ENCODE measurements at places on chromosomes 13 and 19.
A peak's percentile ranks its signal among the peaks of the same experiment; 100 is the strongest.

GRCh38 chr19:55467236-55468053, 2.9 kb upstream of the C19orf85 start:
- DNase-seq = peak; percentile 83

DNA sequence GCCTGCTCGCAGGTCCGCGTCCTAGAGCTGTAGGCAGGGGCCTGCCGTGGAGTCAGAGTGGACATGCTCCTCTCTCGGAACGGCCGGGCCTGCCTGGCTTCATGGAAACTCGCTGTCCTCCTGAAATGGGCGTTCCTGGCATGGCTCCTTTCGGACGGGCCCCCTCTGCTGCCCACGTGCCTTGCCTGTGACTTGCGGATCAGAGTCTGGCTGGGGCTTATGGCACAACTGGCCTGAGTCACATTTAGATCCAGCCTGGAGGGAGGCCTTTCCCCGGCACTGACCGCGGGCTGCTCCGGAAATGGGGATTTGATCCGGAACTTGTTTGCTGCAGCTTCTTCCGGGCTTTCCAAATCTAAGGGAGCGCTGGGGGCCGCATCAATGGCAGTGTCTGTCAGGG, 28.1 kb downstream of the THSD1 start:
- no peak for DNase-seq

DNA sequence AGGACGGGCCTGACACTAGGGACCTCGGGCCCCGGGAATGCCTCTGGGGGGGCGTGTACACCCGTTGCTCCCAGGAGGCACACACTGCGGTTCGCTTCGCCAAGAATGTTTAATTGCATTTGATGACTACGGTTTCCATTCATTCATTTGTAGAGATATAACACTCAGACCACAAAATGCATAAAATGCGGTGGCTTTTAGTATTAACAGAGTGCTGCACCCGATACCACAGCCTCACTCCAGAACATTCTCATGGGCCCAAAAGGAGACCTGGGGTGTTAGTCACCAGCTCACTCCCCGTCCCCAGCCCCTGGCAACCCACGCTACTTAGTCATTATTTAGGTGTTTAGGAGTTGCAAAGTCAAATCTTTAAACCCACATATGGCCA, 21.8 kb downstream of the HCN2 start:
- no peak for DNase-seq

DNA sequence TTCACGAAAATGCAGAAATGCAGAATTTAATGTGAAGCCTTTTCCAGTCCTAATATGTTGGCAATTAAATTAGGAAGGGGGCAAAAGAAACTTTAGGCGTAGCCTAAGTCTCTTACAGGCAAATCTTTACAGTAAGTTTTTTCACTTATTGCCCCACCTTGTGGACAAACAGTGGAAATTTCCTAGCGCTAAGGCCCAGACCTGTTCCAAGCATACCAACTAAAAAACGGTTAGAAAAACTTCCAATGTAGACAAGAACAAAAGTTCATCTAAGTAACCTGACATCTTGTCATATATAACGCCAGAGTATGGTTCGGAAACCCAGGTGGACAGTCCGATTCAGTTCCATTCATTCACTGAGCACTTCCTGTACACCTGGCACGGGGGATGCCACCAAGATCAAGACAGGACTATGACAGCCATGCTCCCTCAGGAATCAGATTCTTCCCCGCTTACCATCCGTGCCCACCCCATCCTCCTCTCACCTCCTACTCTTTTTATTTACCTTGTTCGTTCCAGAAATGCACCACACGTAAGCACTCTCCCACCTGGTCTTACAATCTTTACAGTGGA, 4.9 kb downstream of the ZAR1L start:
- peak; percentile 20 for DNase-seq

DNA sequence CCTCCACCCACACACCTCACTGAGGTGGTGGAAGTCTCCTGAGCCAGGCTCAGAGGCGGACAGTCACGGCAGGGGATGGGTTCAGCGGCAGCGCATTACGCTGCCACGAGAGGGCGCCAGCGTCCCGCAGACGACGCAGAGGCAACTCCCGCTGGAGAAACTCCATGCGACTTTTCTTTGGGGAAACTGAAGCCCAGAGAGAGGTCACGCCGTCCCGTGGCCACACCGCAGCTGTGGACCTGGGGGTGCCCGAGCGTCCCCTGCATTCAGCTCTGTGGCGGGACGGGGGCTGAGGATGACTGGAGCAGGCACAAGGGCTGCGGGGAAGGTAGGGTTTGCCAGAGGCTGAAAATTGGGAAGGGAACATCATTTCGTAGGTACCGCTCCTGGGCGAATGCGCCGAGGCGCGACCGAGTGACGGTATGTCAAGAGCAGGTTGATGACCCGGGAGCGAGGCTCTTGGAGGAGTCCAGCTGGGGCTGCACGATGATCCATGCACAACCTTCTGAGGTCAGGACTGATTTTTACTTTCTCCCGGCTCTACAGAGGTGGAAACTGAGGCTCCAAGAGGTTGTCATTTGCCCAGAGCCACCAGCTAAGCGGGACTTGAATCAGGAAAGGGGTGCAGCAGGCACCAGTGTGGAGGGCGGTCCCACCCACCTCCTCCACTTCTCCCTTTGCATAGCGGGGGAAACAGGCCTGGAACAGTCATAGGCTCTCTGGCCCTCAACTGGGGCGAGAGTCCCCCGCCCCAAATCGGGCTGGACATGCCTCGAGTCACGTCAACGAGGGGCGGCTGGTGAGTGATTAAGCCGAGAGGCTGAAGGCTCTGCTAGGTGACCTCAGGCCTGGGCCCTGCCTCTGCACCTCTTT, 690 bp upstream of the ARRDC2 start:
- peak; percentile 87 for DNase-seq

DNA sequence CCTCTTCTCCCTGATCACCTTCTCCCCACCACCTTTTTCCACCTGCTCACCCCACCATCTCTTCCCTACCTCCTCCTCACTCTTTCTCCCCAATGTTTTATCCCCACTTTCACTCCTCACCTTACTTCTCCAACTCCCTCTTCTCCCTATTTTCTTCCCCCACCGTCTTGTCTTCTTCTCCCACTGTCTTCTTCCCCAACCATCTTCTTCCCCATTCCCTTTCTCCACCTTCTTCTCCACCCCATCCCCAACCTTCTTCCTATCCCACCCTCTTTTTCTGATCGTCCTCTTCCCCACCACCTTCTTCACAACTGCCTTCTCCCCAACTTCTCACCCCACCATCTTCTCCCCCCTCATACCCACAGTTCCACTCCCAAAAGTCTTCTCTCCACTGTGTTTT, 929.4 kb downstream of the UQCRFS1 start:
- DNase-seq = no peak

- peak; percentile 84 for DNase-seq
These were observed 4.2 kb downstream of the PRR36 start for GRCh38 chr19:7869910-7870511.

GRCh38 chr13:50594276-50595051, 249.0 kb downstream of the DLEU7 start:
- peak; percentile 56 for DNase-seq

GRCh38 chr19:39133431-39134270, 8.1 kb downstream of the PAK4 start:
- peak; percentile 43 for DNase-seq

DNA sequence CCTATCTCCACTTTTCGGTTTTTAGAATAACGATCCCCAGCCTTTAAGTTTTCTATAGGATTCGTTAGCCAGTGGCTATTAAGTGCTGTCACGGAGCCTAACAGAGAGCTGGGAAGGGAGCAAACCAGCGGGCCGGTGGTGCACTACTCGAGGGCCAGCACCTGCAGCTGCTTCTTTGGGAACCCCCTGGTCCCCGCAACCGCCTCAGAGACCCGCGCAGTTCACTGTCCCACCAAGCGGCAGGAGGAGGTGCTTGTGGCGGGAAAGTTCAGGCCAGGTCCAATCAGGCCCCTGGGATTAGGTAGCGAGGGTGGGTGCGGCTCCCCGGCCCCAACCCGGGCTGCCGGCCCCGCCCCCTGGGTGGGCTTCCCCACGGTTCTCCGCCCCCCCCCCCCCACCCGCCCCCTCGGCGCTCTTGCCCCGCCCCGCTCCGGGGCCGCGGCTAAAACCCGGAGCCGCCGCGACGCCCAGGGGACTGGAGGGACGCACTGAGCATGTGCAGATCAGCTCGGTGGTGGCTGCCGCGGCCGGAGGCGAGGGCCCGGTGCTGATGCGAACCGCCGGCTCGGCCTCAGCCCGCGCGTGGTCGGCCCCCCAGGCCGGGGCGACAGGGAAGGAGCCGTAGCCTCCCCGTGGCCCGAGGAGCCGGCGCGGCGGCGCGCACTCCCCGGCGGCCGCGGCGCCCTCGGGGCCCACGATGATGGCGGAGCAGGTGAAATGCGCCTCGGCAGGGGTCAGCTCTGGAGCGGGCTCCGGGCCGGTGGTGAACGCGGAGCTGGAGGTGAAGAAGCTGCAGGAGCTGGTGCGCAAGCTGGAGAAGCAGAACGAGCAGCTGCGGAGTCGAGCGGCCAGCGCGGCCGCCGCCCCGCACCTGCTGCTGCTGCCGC, at the start of gene SLAIN1:
Gene SLAIN1 (plus strand): TSS at position 471 of the 887 bp plus-strand sequence. CDS start 227 bp downstream, at position 698.
- DNase-seq = peak; percentile 84

All from nephron progenitor cell (in vitro differentiated cells).